Cortex of kidney (tissue), 1 donor: ENCODE measurements at places on chromosomes 12 and 14.

DNA sequence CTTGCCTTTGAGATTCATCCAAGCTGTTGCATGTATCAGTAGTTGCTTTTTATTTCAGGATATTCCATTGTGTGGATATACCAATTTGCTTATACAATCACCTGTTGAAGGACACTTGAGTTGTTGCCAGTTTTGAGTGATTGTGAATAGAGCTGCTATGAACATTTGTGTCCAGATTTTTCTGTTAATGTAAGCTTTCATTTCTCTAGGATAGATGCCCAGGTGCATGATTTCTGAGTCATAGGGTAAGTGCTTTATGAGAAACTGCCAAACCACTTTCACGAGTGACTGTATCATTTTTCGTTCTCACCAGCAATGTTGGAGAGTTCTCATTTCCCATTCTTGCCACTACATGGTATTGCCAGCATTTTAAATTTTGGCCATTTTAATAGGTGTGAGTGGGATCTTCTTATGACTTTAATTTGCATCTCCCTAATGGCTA lies 434.6 kb upstream of the RGS6 start:
- no peak for DNase-seq

GRCh38 chr12:53748072-53748840 lies 3.5 kb downstream of the CISTR start:
- no peak for DNase-seq

- no peak for DNase-seq
Measured at GRCh38 chr12:81668475-81668874, 90.7 kb downstream of the PPFIA2 start.

- DNase-seq: no peak
Measured at GRCh38 chr14:90641168-90641567, 175.1 kb downstream of the TTC7B start.

DNA sequence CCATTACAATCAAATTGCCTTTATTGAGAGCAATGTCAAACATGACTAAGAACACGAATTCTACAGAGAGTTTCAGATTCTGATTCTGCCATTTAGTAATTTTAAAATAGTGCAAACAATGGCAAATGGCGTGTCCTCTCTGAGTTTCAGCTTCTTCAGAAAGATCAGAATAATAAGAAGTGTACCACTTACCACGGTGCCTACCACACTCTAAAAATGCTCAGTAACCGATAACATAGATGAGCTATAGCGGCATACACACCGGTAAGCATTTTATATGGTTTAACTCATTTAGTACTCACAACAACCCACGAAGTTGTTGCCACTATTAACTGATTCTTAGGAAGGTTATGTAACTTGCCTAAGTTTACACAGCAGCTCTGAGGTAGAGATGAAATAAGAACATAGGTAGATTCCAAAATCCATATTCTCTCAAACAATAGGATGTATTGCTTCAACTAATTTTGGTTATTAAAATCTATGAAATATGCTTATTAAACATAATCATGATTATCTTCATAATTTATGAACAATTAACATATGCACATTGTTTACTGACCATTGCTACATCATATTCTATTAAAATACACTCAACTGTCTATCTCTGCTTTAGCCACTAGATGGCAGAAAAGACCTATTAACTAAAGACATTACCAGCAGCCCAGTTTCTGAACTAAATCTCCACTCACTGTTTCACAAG lies 38.3 kb downstream of the SLC6A15 start:
- no peak for DNase-seq
